ENCODE measurements at places on chromosomes 4 and X.

DNA sequence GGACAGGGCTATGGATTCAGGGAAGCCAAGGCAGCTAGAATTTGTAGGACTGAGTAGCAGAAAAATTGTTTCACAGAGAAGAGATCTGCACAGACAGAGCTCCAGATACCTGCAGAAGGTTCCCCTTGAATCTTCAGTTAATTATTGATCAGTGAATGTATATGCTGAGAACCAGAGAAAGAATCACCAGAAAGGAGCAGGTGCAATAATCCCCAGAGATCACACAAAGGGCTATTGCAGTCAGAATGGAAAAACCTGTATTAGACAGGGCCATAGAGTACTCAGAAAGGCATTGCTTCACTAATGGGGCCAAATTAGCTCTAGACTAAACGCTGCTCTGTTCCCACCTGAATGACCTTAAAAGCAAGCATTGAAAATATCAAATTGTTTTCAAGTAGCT, 35.5 kb upstream of the SMAD1 start:
- DNase-seq: no peak

GRCh38 chr4:61385256-61385655, 185.1 kb downstream of the ADGRL3 start:
- no peak for DNase-seq

GRCh38 chrX:109742722-109743121, 9.7 kb upstream of the ACSL4 start:
- DNase-seq: no peak

DNA sequence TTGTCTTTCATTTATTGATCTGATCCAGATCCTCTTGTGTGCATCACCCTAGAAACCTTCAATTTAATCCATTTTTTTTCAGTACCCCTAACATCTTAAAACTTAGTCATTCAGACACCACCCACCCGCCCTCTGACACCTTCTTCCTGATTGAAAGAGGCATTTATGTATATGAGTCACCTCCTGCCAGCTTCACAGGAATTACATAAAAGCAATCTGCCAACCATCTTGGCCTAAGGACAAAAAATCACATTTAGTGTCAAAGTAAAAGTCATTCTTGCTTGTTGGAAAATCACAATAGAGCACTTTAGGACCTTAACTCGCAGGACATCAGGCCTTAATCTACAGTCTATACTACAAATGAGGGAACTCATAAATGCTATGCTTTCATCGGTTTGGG, 52.1 kb downstream of the NDST3 start:
- no peak for DNase-seq

- DNase-seq: no peak
These were observed 611.2 kb downstream of the RPA4 start for GRCh38 chrX:97494756-97495372.

DNA sequence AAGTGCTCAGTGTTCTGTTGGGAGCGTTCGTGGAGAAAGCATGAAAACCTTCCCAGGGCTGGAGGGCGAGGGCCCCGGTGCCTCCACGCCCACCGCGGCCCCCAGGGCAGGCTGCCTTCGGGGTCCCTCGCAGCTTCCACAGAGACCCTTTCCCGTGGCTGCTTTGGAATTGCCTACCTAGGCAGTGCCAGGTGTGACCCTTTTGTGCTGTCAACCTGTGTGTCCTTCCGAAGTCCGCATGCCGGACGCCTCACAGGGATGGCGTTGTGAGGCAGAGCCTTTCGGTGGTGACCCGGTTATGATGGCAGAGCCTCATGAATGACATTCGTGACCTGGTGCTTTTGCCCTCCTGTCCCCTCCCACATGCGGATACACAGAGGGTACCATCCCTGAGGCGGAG, 17.4 kb downstream of the TMEM175 start:
- DNase-seq: no peak

- no peak for DNase-seq
These were observed 106.6 kb upstream of the NAP1L5 start for GRCh38 chr4:88804234-88804633.

DNA sequence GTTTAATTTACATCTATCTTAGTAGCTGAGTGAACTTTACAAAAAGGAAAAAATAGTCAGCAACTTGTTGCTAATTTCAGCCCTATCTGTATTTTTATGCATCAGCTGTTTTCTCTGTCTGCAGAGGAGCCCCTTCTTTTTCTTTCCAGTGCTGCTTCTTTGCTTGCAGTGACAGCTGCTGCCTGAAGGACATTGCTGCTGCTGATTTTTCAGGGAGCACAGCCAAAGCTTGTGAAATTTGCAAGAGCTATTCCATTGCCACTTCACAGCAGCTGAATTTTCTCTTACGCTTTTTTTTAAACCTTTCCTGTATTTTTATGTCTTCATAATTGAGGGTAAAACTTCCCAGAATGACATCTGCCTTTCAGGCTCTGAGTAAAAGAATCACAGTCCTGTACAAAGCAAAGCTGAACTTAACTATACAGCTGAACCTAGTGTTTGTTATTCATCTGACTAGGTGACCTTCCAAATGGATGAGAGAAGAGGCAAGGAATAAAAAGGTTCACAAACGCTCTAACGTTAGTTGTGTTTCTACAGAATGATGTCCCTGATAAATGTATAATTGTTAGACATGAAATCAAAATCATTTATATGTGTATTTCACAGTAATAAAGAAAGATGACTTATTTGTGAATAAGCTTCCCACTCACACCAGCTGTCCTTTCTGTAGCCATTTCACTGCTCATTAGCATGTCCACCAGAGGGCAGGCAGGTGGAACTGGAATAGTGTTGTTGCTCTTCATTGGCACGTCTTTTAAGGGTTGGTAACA, 541.4 kb downstream of the ADGRL3 start:
- DNase-seq: no peak

- DNase-seq: no peak
These were observed 80.0 kb upstream of the NALF2 start for GRCh38 chrX:69424161-69424560.

- no peak for DNase-seq
These were observed 138.0 kb downstream of the ZNF674 start for GRCh38 chrX:46407036-46407752.

DNA sequence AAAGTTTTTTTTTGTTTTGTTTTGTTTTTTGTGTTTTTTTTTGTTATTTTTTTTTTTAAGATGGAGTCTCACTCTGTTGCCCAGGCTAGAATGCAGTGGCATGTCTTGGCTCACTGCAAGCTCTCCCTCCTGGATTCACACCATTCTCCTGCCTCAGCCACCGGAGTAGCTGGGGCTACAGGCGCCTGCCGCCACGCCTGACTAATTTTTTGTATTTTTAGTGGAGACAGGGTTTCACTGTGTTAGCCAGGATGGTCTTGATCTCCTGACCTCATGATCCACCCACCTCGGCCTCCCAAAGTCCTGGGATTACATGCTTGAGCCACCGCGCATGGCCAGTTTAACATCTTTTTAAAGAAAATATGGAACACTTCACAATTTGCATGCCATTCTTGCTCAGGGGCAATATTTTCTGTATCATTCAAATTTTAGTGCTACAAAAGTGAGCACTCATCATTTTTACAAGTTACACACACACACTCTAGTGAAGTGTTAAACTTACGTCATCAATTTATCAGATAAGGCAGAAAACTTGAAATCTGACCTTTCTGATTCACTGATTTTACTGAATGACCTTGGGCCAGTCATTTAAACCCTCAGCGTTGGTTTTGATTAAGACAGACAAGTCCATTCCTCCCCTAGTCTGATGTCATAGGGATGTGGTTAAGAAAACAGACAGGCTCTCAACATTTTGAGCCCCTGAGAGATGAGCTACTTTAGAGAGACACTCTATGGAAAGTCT, 61.2 kb downstream of the TRIM2 start:
- no peak for DNase-seq

DNA sequence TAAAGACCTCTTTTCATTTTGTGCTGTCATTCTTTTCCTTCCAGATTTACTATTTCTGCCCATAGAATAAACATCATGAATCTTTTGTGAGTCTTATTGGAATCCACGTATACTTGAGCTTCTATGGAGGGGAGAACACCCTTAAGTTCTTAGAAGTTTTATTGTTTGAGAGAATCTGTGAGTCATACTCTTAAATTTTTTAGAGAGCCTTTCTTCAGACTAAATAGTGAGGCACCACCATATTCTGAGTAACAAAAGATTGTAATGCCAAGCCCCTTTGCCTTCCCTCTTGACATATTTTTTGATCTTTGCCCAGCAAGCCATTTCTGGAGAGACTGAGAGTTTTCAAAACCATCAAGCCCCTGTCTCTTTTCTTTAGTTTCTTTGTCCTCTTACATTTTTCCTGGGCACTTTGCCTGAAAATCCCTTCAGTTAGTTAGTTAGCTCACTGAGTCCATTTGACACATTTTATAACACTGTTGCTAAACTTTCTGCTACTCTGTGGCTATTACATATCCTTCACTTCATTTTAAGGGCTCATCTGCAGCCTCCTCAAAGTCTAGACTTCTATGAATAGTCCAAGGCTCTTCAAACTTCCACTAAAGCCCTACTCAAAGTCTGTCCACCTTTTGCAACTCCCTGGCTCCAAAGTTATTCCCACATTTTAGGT, 65.3 kb upstream of the NDUFC1 start:
- DNase-seq: no peak

DNA sequence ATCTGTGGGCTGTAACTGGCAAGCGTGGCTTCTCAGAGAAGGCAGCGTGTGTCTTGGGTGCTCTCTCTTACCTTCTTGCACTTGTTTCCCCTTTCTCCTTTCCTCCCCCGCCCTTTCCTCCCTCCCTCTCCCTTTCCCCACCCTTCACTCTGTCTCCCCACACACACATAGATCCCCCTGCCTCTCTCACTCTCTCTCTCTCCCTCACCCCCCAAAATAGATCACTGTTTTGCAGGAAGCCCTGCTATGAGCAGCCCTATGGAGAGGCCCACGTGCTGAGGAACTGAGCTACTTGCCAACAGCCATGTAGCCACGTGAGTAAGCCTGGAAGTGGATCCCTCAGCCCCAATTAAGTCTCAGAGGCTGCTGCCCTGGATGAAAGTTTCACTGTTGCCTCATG, 4.3 kb upstream of the PNMA6E start:
- DNase-seq: no peak

- no peak for DNase-seq
These were observed 92.2 kb downstream of the NHSL2 start for GRCh38 chrX:72002875-72003274.

DNA sequence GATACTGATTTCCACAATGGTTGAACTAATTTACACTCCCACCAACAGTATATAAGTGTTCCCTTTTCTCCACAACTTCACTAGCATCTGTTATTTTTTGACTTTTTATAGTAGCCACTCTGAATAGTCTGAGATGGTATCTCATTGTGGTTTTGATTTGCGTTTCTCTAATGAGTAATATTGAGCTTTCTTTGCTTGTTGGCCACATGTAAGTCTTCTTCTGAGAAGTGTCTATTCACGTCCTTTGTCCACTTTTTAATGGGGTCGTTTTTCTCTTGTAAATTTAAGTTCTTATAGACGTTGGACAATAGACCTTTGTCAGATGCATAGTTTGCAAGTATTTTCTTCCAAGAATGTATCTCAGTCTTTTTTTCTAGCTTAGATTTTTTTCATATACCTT, 10.0 kb downstream of the FBXW7 start:
- DNase-seq: no peak

DNA sequence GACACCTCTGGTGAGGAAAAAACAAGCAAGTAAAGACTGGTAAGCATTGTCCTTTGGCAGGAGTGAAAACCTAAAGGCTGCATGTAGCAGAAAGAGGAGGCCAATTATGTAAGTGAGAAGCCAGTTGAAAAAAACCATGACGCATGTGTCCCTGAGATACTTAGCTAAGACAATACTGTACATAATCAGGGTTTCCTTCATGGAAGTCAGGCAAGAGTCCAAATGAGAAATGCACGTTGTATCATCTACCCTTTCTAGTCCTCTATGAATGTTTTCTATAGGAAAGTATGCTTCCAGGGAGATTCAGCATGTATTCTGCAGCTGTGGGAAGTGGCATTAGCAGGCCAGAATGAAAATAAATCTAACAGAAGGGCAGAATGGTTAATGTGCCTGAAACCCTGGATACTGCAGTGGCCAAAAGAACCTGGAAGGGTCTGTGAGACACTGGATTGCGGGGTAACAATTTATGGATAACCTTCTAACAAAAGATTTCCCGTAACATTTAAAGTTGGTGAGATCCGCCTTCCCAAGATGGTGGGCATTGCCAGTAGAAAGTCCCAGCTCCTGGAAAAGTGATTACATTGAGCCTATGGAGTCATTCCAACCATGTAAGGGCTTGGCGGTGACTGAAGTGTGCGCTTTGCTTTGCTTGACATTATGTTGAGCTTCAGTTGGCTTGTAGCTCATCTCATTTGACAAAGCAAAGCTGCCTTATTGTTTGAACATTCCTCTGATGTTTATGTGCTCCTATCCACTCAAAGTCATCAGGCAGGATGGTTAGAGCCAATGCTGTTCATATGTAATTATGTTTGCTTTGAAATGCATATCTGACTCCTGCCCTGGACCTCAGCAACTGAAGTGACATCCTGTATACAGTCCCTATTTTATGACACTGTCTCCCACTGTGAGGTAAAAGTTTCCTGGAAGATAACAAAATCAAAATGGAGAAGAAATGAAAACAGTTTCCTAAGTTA, 200.4 kb downstream of the ARHGAP24 start:
- no peak for DNase-seq

DNA sequence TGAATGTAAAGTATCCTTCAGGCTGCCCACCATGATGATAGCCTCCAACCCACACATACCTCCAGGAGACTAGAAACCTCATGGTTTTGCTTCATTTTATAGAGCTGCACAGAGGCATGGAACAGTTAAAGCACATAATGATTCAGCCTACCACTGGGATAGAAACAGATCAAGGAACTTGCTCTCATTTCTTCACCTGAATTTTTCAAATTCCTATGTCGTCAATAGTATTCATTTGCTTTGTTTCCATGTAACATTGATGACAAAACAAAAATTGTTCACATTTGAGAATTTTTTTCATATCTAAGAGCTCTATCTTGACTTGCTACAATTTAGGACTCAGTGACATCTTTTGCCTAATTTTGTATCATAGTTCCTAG, 51.5 kb upstream of the ATOH1 start:
- no peak for DNase-seq

- DNase-seq: no peak
These were observed 59.5 kb upstream of the KDR start for GRCh38 chr4:55184600-55185523.

DNA sequence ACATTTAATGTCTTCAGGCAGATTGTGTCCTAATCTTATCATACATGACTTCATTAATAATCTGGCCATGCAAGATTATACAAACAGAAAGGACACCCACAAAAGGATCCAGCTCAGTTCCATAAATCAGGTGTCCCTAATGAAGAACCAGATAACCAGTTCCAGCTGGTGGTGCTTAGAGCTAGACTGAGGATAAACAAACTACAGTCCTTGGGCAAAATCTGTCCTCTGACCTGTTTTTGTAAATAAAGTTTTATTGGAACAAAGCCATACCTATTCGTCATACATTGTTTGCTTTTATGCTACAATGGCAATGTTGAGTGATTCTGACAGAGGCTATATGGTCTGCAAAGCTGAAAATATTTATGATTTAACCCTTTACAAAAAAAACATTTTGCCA, 199.5 kb downstream of the MID1IP1 start:
- DNase-seq: no peak

DNA sequence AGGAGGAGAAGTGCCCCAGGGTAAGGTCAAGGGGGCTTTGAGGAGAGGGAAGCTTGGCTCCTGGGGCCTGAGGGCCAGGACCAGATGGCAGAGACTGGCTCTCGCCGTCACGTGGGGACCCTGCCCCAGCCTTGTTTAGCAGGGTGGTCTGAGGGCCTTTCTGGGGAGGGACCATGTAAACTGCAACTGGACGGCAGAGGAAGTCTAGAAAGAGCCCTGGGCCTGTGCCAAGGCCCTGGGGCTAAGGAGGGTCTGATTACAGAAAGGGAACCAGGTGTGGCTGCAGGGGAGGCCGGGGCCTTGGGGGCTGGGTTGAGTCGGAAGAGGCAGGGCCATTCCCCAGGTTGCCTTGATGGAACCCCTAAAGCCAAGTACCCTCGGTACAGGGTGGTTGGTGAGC, 1.8 kb upstream of the HGFAC start:
- no peak for DNase-seq

Data from activated CD4-positive, CD25-positive, alpha-beta regulatory T cell treated with anti-CD3 and anti-CD28 coated beads, Interleukin-2, amount 50 U/mL, for 72 hours (primary cell).